A549 treated with CORT108297 at 1 μM for 4 hours (cell line): ENCODE measurements at places on chromosomes 3 and 15. TPM values are rescaled to one million over a fixed set of nuclear protein-coding genes. Genes with fewer than 3 reads are reported as not detected.

IMPG2 gene
- total RNA-seq, result 0.01 TPM in 1 of 5 replicates, not detected in the others

GHSR gene
- total RNA-seq, result not detected in 5 replicates

HAUS2 gene
- 18.0 to 20.9 TPM (median 18.7 TPM) in 5 replicates for total RNA-seq

OGG1 gene
- total RNA-seq, result 15.7 to 20.8 TPM (median 18.4 TPM) in 5 replicates

CPEB1 gene
- 2.9 to 3.6 TPM (median 3.3 TPM) in 5 replicates for total RNA-seq

TKT gene
- 1,659 to 2,212 TPM (median 2,154 TPM) in 5 replicates for total RNA-seq

LRRC31 gene
- 0.02 TPM in 1 of 5 replicates, not detected in the others for total RNA-seq
